OCI-LY7 (cell line): ENCODE measurements at places on chromosomes 1 and 21.

GRCh38 chr1:231192620-231193163 lies 30.8 kb downstream of the TRIM67 start:
- no peak for DNase-seq

- peak; percentile 54 for DNase-seq
These were observed 32.9 kb downstream of the ARHGEF10L start for GRCh38 chr1:17572264-17572985.

DNA sequence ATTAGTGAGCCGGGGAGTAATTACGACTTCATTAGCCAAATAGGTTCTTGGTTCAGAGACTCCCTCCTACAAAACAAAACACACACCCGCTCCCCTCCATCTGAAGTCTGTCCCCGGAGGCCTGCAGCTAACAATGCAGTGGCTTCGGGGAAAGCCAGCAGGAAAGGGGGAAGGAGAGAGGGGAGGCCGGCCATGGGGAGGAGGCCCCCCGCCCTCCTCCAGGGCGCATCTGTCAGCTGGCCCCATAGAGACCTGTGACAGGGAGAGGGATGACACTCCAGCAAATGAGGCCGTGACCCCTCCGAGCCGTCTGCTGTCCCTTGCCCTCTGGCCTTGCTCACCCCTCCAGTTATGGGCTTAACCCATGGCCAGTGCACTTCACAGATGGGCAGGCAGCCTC lies 12.1 kb upstream of the CNTN2 start:
- DNase-seq, result no peak

DNA sequence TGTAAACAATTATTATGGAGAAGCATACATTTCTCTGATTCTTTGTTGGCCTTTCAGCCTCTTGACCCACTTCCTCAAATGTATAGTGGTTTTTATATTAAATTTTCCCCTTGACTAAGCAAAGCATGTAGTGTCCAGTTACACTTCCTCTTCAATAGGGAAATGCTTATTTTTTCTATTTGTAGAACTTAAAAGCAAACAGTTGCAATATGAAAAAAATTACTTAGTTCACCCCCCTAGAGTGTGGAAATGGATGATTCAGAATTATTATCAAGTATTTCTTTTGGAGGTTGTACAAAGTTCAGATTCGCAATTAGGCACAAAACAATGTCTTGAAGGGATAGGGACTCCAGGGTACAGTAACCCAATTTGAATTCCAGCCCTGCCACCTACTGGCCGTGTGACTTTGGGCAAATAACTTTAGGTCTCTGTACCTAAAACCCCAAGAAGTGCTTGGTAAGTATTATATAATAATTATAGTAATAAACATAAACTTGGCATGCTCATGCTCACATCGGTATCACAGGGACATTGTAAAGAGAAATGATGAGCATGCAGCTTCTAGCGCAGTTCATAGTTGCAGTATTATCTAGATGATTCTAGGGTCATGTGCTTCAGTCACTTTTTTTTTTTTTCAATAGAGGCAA lies 28.6 kb upstream of the IFNGR2 start:
- peak; percentile 87 for DNase-seq

GRCh38 chr1:35577071-35577998 lies 4.2 kb downstream of the TFAP2E start:
- DNase-seq, result peak; percentile 87

- DNase-seq, result peak; percentile 65
These were observed 13.1 kb downstream of the PTPN22 start for GRCh38 chr1:113858418-113858817.

- no peak for DNase-seq
These were observed 27.2 kb upstream of the ENO1 start for GRCh38 chr1:8905582-8906191.

DNA sequence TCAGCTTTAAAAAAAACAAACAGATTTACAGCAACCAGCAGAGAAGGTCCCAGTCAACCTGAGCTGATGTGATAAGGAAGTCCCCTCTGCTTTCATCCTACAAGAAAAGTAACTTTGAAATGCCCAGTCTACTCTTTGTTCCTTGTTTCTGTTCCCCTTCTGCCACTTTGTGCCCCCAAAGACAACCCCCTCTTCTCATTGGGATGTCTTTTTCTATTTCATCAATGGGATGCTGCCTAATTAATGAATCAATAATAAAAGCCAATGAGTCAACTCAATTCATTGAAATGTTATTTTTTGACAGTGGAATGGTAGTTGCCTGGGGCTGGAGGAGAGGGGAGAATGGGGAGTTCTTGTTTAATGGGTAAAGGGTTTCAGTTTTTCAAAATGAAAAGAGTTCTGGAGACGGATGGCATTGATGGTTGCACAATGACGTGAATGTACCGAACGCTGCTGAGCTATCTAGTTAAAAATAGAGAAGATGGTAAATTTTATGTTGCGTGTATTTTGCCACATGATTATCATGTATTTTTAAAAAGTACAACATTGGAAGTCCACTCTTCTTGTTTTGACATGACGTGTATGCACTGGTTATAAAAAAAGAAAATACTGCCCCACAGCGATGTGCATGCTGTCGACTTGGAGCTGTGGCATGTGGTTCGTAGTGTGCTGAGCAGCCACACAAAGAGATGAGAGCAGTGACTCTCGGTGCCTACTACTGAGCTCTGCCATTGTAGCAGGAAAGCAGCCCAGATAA lies 22.4 kb upstream of the PADI2 start:
- DNase-seq, result peak; percentile 35

DNA sequence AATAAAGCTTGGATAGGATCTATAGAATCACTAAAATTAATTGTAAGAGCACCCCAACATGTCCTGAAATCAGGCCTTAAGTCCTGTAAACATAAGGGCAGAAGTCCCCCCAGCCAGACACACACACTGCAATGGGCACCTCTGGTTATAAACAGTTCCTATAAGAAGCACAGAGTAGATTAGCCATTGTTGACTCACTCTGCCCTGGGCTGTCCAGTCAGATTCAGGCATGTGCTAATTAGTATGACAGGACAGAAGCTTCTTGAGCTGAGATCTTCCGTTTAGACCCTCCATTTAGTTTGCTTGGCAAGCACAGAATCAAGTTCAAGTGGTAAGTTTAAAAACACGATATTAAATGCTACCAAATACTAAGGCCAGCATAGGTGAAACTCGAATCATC lies 11.8 kb upstream of the DENND1B start:
- DNase-seq, result no peak

GRCh38 chr1:55539652-55540512 lies 324.7 kb upstream of the USP24 start:
- no peak for DNase-seq

DNA sequence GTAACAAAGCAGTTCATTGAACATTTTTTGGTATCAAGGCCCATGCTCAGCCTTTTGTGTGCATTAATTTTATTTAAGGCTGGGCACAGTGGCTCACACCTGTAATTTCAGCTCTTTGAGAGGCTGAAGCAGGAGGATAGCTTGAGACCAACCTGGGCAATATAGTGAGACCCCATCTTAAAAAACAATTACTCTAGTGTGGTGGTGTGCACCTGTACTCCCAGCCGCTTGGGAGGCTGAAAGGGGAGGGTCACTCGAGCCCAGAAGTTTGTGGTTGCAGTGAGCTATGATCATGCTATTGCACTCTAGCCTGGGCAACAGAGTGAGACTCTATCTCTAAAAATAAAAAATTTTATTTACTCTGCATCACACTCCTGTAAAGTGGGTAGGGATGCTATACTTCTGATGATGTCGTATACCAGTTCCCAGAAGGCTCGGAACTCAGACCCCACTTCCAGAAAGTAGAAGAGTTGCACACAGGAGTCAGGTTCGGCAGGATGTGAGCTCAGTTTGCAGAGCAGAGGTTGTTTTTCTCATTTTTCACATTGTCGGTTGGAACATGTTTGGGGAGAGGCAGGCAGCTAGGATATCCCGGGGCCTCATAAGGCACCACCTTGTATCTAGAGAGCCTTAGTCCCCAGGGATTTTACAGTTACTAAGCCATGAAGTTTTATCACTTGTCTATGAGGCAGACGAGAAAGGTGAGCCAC lies 144.6 kb downstream of the GALNT2 start:
- peak; percentile 49 for DNase-seq

- DNase-seq, result peak; percentile 90
These were observed 4.8 kb upstream of the GNB1 start for GRCh38 chr1:1895456-1896336.

- DNase-seq, result no peak
These were observed 39.9 kb upstream of the KRTAP19-8 start for GRCh38 chr21:31078216-31078615.

DNA sequence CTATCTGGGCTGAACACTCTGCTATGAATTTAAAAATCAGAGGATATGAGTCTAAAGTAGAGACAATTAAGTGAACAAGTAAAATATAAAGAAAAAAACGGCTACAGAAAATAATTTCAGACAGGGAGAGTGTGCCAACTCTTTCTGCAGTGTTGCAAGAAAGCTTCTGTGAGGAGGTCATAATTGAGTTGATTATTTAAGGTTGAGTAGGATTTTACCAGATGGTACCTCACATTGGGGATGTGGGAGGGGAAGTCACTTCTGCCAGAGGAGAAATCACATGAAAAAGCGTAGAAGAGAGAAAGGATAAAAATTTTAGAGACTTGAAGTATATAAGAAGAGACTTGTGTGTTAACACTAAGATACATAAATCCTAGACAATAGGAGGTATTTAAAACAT lies 238.0 kb upstream of the NCAM2 start:
- DNase-seq, result no peak

DNA sequence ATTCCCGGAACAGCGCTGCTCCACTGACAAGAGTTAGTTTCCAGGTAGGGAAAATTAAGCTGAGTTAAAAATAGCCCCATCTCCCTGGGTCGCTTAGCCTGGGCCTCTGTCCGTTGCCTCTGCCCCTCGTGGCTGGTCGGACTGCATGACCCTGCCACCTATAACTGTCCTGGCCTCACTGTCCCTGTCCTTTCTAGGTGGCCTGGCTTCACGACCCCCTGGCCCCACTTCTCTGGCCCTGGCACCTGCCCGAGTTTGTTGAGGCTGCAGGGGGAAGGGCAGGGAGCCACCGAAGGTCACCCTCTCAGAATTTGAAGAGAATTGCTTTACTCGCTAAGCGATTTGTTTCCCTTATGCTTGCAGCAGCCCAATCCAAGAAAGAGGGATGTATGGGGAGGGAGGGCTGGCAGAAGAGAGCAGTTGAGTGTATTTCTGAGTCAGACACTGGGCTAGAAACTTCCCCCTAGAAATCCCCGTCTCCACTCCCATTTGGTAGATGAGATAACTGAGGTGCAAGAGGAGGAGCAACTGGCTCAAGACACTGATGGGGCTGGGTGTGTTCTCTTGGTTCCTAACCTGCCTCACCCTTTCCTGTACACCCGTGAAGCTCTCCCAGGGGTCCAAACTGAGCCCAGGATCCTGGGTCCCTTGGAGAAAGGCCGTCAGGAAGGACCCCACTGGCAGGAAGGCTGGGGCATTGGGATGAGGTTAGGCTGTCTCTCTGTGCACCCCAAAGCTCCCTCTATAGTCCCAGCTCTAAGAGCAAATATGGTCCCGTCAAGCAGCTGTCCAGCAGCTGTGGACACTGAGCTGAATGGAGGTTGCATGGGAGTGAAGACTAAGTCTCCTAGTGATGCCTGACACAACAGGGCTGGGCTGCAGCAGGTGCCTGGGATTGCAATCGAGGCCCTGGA lies 2.9 kb upstream of the EDN2 start:
- no peak for DNase-seq

GRCh38 chr1:18734461-18735223 lies 104.0 kb downstream of the PAX7 start:
- no peak for DNase-seq

- DNase-seq, result no peak
These were observed 44.0 kb downstream of the PRDM15 start for GRCh38 chr21:41834926-41835663.

DNA sequence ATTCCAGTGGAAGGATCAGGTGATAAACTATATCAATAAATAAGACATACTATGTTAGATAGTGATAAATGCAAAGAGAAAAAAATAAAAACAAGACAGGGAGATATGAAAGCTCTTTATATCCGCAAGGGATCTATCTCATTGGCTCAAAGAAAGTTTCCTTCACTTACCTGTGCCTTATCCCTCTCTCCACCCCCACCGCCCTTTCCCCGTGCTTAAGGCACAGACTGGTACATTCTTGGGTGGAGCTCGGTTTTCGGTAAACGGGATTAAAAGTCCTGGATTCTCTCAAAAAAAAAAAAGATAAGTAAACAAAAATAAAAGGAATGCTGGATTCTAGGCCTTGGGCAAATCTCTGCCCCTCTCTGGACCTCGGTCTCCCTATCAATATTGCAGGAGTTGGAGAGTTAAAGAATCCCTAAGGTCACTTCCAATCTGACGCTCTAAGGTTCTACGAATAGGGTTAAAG lies 593 bp upstream of the DNAJC16 start:
- DNase-seq, result peak; percentile 15

- no peak for DNase-seq
These were observed 42.0 kb downstream of the PROX1 start for GRCh38 chr1:214029796-214030195.

GRCh38 chr21:39385299-39386145 lies 36.6 kb upstream of the HMGN1 start:
- no peak for DNase-seq

DNA sequence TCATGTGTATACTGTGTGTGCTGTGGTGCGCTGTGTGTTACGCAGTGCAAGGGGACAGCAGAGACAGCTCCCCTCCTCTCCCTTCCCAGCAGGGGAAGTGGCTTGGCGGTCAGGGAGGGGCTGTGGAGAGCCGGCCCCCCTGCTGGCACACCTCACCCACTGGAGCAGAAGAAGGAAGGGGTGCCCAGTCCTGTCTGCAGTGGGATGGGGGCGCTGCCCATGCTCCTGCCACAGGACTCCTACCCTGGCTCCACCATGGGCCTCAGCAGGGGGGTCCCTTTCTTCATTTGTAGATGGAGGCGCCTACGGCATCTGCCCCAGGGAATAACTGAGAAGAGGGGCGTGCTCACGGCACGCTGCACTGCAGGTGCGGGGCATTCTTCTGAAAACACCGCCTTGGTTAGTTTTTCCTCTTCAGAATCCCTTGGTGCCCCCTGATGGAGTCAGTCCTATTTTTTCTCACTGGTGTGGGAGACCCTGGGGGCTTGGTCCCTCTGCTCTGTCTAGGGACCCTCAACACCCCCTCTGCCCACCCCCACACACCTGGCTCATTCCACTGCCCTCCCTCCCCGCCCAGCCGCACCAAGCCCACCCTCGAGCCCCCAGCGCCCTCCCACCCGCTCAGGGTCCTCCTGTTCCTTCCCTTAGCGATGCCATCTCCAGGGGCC lies 13.8 kb upstream of the LDLRAP1 start:
- no peak for DNase-seq

DNA sequence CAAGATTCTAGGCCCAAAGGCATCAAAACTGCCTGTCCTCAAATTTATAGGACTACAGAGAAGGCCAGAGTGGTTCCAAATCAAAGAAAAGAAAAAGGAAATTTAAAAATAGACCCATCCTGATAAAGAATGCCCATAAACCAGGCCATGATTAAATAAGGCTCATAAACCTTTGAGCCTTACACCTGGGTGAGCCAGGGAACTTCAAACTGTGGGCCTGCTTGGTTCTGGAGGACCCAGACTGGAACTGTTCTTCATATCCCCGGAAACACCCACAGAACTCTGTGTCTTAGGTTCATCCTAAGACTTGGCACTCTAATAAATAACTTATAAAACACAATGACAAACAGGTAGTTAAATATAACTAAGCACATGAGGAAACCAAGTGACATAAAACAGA lies 28.8 kb downstream of the MCOLN2 start:
- DNase-seq, result no peak
